ENCODE measurements at places on chromosomes 2 and 18.

DNA sequence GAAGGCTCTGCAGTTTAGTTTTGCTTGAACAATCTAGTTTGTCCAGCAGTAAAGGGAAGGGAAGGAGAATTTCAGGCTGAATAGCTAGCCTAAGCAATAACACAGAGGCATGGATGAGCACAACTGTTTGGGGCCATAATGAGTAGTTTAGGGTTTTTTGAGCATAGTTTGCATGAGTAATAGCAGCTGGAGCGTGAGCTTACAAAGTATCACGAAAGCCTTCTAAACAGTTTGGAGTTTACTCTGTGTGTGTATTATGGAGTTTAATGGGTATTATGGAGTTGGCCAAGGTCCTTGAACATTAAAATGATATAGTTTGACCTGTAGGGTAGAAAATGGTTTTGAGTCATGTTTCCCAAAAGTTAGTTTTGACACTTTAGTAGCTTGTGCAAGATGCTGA lies 782.3 kb downstream of the ERBB4 start:
- DNase-seq = no peak

DNA sequence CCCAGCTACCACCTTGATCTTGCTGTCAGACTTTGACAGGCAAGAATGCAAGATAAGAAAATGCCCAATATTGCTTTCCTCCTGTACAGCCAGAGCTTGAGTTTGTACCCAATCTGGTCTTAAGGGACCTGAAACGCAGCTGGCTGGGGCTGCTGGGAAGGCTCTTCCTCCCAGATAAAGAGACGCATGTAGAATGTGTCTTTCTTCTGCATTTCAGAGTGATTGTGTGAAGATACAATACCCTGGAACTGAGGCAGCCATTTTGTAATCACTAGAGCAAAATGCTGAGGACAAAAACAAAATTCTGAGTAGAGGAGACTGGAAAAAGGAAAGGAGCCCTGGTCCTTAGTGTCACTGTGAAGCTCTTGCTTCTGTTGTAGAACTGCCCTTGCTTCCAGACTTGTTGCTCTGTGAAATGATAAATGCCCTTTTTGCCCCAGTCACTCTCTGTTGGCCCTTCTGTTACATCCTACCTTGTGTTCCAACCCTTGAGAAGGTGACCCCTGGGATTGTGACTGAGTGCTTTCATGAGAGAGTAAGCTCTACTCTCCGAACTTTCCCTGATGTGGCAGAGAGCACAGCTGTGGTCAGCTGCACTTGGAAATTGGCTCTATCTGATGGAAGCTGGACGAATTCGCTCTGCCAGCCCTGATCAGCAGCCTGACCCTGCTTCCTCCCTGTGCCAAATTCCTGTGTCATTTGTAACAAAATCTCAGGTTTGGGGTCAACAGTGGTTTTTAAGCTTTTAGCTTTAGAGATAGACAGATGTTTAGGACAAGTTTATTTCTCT lies 137.4 kb upstream of the RBMS1 start:
- no peak for DNase-seq

- DNase-seq = no peak
Measured at GRCh38 chr2:217732992-217733391, 269.8 kb downstream of the TNS1 start.

DNA sequence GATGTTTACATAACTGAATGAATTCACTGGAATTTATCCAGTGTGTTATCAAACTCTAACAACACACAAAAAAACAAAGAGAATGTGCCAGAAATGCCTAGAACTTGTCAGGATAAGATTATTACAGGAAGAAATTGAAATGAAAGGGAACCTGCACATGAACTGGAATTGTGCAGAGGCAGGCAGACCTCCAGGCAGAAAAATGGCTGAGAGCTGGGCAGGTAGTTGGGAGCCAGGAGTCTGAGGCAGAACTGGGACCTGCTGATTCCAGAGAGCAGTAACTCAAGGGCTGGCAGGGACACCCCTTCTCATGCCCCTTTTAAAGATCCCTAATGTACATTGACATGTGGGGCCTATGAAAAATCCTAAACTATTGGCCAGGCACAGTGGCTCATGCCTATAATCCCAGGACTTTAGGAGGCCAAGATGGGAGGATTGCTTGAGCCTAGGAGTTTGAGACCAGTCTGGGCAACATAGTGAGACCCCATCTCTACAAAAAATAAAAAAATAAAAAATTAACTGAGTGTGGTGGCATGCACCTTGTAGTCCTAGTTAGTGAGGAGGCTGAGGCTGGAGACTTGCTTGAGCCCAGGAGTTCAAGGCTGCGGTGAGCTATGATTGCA lies 674 bp upstream of the SP110 start:
- DNase-seq = no peak

GRCh38 chr2:69660637-69661036 lies 17.1 kb upstream of the AAK1 start:
- no peak for DNase-seq

- DNase-seq = no peak
Measured at GRCh38 chr2:238247841-238248453, 8.1 kb upstream of the HES6 start.

- DNase-seq = no peak
Measured at GRCh38 chr2:29276151-29276550, 160.9 kb downstream of the CLIP4 start.

- DNase-seq = no peak
Measured at GRCh38 chr2:165953306-165953654, 296 bp downstream of the TTC21B start.
